Activated CD4-positive, CD25-positive, alpha-beta regulatory T cell (primary cell): ENCODE measurements at places on chromosomes 13 and 19.
A peak's percentile ranks its signal among the peaks of the same experiment; 100 is the strongest.

GRCh38 chr13:43543331-43543730 lies 243.4 kb downstream of the ENOX1 start:
- DNase-seq = no peak

DNA sequence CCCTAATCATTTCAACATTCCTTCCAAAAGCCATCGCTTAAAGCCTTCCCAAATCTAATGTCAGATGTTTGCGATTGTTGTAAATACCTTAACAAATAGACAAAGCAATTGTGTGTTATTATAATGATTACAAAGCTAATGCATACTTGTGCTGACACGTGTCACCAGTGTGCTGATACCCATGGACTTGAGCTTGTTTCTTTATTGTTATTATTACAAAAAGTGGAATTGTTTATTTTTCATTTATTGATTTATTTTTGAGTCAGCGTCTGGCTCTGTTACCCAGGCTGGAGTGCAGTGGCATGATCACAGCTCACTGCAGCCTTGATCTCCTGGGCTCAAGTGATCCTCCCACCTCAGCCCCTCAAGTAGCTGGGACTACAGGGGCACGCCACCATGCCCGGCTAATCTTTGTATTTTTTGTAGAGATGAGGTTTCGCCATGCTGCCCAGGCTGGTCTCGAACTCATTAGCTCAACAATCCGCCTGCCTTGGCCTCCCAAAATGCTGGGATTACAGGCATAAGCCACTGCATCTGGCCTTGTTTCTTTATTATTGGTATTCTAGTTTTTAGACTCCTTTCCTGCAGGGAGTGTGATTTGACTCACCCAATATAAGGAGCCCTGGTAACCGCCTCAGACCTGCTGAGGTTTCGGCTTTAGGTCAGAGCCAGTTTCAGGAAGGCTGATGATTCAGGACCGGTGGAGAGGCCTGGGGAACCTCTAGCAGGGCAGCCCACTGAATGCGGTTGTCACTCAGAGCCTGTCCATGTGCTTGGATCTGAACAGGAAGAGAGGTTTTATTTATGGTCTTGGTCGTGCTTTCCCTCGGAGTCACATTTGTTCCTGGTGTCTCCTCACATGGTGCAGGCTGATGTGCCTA lies 2.1 kb upstream of the FBXO17 start:
- no peak for DNase-seq

GRCh38 chr19:9782338-9782737 lies 13.8 kb upstream of the ZNF846 start:
- DNase-seq = no peak

DNA sequence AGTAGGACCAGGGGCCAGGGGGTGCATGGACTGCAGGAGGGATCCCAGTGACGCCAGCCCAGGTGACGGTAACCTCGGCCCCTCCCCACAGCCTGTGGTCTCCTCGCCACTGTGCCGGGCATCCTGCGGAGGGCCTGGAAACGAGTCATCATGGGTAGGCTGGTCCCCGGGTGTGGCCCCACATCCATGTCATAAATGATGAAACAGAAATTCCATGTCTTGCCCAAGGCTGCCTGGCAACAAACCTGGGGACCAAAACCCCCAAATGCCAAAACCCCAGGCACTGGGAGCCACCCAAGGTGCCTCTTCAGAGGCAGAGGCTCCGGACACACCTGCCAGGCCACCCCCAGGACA lies 20.9 kb downstream of the MAP2K2 start:
- no peak for DNase-seq

DNA sequence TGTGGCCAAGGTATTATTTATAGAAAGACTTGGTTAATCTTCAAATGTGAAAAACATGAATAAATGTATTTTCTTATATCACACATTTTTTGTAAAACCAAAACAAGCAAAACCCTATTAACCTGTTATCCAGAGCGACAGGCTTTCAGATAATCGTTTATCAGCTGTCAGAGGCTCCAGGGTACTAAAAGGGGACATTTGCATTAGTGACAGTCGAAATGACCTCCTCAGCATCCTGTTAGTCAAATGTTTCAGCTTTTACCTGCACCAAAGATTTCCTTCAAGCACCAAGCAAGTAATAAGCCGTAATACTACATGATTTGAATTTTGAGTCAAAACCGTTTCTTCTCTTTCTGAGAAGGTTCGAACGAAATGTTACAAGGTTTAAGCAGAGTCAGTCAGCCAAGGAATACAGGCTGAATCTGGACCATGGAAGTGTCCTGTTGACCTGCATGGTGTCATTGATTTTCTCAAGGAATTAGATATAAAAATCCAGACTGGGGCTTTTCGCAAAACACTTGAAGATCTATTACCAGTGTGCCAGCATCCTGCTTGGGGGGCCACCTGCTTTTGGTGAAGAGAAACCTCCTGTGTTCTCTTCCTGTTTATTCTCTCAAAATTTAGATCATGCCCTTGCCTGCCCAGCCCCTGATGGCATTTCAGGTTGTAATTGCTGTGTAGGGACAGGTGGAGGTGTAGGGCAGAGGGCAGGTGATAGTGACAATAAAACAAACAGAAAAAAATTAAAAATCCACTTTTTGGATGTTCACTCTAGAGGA lies 11.3 kb upstream of the RFC3 start:
- DNase-seq = no peak

DNA sequence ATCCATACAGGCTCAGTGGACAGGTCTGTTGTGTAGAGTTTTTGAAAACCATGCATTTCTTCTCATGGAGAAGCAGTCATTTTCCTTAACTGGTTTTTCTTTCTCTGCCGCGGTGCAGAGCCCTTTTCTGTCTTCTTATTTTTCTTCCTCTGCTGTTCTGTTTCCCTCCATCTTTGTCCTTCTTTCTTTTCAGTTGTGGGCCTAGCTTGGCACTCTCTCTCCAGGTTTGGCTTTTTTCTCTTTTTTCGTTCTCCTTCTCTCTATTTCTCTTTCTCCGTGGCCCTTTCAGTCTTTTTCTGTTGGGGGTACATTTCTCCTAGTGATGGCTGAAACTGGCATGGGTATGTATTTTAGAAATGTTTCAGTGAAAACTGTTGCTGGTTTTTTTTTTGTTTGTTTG lies 24.1 kb downstream of the NFIX start:
- no peak for DNase-seq

GRCh38 chr13:37448153-37448552 lies 150.4 kb downstream of the POSTN start:
- DNase-seq = no peak

GRCh38 chr13:65653613-65654012 lies 1576.5 kb downstream of the PCDH9 start:
- no peak for DNase-seq

GRCh38 chr13:75879656-75880055 lies 243.5 kb downstream of the LMO7 start:
- no peak for DNase-seq

- DNase-seq = no peak
Measured at GRCh38 chr13:28819735-28820098, 422 bp upstream of the MTUS2 start.

GRCh38 chr19:3403489-3404323 lies 37.3 kb downstream of the NFIC start:
- no peak for DNase-seq

GRCh38 chr13:31733647-31734046 lies 5.7 kb upstream of the RXFP2 start:
- no peak for DNase-seq

DNA sequence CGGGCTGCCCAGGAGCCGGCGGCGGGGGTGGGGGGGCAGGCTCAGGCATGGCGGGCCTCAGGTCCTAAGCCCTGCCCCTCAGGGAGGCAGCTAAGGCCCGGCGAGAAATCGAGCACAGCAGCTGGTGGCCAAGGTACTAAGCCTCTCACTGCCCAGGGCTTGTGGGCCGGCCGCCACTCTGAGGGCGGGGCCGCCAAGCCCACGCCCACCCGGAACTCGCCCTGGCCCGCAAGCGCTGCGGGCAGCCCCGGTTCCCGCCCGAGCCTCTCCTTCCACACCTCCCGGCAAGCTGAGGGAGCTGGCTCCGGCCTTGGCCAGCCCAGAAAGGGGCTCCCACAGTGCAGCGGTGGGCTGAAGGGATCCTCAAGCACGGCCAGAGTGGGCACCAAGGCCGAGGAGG lies 33.1 kb downstream of the PCDH8 start:
- no peak for DNase-seq

- no peak for DNase-seq
Measured at GRCh38 chr13:106568299-106569003, 514 bp upstream of the ARGLU1 start.

DNA sequence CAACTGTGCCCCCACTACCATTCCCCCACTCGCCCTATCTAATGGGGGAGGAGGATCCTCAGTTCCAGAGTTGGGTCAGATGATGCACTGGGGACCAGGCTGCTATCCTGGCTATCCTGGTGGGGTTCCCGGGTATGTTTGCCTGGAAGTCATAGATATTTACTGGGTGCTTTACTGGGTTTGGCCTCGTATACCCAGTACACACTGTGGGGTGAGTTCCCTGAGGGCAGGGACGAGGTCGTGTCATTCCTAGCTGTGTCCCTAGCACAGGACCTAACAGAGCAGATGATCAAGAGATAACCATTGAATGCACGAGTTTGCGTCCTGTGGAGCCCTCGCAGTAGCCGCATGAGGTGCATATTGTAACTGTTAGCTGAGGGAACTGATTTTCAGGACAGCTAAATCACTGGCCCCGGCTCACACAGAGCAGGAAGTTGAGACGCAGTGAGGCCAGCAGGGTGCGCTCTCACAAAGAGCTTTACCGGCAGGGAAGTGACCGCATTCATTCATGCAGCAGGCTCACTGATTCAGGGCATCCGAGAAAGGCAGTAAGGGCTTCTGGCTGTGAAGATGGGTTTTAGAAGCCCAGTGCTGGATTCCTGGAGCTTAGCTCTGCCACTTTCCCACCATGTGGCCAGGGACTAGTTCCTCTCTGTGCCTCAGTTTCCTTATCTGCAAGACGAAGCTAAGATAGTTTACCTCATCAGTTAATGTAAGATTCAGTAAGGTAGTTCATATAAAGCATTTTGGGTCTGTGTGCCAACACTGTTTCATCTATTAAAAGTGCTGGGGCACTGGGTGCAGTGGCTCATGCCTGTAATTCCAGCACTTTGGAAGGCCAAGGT lies 6.0 kb downstream of the RUVBL2 start:
- DNase-seq = peak; percentile 28

DNA sequence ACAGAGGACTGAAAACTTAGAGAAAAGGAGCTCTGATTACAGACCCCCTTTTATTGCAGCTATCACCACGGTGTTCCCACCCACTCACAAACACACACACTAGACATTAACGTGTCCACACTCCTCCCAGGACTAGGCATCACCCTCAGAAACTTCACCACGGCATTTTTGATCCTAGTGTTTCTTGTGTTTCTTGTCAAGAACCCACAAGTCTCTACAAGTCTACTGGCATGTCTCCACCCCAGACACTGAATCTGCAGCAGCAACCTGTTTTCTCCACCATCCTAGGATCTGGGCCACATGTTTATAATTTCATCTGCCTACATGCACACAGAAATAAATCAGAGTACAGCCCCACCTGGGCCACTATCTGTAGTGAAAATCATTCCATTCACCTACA lies 4.3 kb downstream of the ZNF486 start:
- DNase-seq = no peak

DNA sequence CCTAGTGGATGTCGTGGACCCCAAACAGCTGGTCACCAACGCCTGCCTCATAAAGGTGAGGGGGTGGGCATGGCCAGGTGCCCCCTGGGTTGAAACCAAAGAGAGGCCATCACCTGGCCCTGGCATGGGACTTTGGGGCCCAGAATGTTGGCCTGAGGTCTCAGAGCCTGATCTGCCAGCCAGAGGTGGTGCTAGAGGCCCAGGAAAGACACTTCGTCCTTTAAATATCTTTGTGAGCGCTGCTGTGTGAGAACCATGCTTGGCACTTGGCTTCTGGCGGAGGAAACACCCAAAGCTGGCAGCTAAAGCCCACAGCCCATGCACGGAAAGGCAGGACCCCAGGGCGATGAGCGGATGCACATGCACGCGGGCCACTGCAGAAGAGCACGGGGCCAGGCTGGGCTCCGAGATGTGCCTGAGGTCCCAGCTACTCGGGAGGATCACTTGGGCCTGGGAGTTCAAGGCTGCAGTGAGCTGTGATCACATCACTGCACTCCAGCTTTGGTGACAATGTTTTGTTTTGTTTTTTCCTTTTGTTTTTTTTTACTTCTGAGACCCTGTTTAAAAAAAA lies 4.3 kb upstream of the ADM5 start:
- no peak for DNase-seq

- DNase-seq = no peak
Measured at GRCh38 chr19:31717269-31717923, 368.2 kb upstream of the TSHZ3 start.

- no peak for DNase-seq
Measured at GRCh38 chr13:98878486-98879126, 99.3 kb downstream of the DOCK9 start.

GRCh38 chr13:29688193-29688592 lies 92.7 kb upstream of the SLC7A1 start:
- DNase-seq = no peak

GRCh38 chr19:782185-782877 lies 14.9 kb upstream of the PTBP1 start:
- DNase-seq = no peak

DNA sequence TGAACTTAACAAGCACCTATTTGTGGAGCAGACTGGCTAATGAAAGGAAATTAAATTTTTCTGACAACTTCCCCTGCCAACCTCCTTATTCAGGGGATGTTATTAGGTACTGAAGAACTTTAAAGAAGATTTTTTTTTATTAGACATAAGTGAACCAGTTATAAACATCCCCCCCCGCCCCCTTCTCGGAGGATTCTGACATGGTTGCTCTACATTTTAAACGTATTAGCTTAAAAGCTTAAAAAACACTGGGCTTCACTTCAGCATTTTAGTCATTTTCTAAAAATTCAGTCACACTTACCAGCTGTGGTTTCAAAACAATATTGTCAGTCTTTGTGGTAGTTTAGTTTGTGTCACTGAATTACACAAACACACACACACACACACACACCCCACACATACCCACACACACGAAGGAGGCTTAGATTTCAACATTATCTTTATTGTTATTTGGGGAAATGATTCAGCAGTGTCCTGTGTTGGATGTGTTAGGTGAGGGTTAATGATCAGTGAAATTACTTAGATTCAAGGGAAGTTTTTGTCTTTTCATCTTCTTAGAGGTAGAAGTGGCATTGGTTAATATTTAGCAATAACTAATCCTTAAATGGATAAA lies 145.7 kb downstream of the PCCA start:
- DNase-seq = no peak

GRCh38 chr19:38417544-38418506 lies 8.2 kb downstream of the RASGRP4 start:
- peak; percentile 20 for DNase-seq

DNA sequence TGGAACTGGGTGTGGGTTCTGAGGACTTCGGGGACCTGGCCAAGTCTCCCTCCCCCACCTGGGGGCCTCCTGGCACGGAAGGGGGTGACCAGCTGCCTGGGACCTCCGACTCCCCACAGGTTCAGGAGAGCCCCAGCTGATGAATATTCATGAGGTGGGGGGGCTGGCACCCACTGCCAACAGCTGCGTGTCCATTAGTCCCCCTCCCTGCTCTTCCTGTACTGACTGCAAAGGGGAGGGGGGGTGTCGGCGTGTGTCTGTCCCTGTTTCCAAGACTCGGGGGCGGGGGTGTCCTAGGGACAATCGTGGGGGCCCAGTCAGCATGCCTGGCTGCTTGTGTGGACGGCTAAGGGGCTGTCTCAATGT lies 10.6 kb upstream of the NFIX start:
- no peak for DNase-seq

- DNase-seq = no peak
Measured at GRCh38 chr19:12930002-12930645, 3.4 kb downstream of the FARSA start.
